ENCODE measurements at places on chromosomes 6 and 20. TPM values are rescaled to one million over a fixed set of nuclear protein-coding genes. Genes with fewer than 3 reads are reported as not detected.

GRCh38 chr6:85685713-85686112 is 43.0 kb upstream of the SYNCRIP start:
- no peak for DNase-seq
- H3K27me3 ChIP-seq, result peaks cover 3% of the 10 kb centered on the region
- no peaks in the 10 kb centered on the region for H3K36me3 ChIP-seq
- no peak overlapping the region for H3K27ac ChIP-seq
- no peak overlapping the region for H3K4me3 ChIP-seq
- no peaks in the 10 kb centered on the region for H3K4me1 ChIP-seq

GRCh38 chr6:42260972-42261371 is 43.3 kb upstream of the MRPS10 start:
- H3K4me3 ChIP-seq, result no peak overlapping the region
- H3K27me3 ChIP-seq, result no peaks in the 10 kb centered on the region
- H3K4me1 ChIP-seq, result no peaks in the 10 kb centered on the region
- no peak overlapping the region for H3K27ac ChIP-seq

DNA sequence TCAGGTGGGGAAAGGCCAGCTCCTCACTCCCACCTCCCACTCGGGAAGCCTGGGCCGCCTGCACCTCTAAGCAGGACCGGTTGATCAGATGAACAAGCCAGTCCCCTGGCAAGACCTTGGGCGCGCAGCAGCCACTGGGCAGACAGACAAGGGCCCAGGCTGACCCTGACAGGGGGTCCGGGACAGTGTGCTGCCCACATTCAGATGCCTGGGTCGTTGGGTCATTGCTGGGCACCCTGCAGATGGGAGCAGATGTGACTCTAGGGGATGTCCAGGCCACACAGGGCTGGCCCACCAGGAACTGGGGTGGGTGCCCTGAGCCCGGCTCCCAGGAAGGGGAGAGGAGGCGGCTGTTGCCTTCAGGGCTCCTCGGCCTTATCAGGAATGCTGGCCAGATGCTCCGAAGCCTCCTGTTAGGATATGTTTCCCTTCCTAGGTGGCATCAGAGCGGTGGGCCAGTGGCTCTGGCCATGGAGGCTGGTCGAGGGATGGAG is 17.3 kb upstream of the FRMD1 start:
- no peaks in the 10 kb centered on the region for H3K4me1 ChIP-seq
- no peaks in the 10 kb centered on the region for H3K36me3 ChIP-seq
- DNase-seq, result no peak
- H3K4me3 ChIP-seq, result no peak overlapping the region
- no peak overlapping the region for H3K27ac ChIP-seq

DNA sequence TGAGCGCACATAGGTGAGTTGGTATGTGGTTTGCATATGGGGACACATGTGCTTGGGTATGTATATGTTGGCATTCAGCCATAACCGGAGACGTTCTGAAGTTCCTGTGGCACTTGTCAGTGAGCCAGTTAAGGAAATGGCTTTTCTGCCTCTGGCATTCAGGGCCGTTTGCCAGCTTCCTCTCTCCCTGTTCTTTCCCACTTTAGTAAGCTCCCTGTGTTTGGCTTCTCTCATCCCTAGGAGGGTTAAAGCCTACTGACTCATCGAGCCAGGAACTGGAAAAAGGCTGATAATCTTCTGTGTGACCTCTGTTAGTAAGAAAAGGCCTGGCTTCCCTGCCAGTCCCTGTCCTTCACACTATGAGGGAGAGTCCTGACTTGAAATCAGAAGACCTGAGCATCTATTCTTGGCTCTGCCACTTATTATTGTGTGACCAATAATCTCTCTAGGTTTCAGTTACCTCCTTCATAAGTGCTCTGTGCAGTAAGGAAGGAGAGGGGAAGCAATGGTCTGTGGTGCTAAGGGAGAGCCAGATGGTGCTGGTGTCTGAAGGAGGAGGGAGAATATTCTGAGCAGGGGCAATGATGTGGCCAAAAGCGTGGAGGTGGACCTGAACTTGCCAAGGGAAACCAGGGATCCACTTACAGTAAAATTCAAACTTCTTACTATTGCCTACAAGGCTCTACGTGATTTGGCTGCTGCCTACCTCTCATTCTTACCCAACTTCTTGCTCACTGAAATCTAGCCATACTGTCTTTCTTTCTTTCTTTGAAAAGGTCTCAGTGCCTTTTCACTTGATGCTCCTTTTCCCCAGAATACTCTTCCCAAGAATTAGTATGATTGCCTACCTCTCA is 31.4 kb downstream of the ACSS2 start:
- H3K4me3 ChIP-seq, result no peak overlapping the region
- no peaks in the 10 kb centered on the region for H3K4me1 ChIP-seq
- no peaks in the 10 kb centered on the region for H3K36me3 ChIP-seq
- no peak for DNase-seq
- H3K27me3 ChIP-seq, result no peaks in the 10 kb centered on the region
- no peak overlapping the region for H3K27ac ChIP-seq

GRCh38 chr20:4966826-4967751 is 34.2 kb downstream of the SLC23A2 start:
- no peaks in the 10 kb centered on the region for H3K27me3 ChIP-seq
- DNase-seq, result no peak
- H3K4me1 ChIP-seq, result peaks cover 6% of the 10 kb centered on the region
- H3K4me3 ChIP-seq, result no peak overlapping the region
- H3K36me3 ChIP-seq, result no peaks in the 10 kb centered on the region
- no peak overlapping the region for H3K27ac ChIP-seq

GRCh38 chr6:19039287-19039686 is 652.1 kb downstream of the RNF144B start:
- no peak overlapping the region for H3K4me3 ChIP-seq
- no peak for DNase-seq
- no peaks in the 10 kb centered on the region for H3K4me1 ChIP-seq
- H3K27me3 ChIP-seq, result no peaks in the 10 kb centered on the region
- no peaks in the 10 kb centered on the region for H3K36me3 ChIP-seq

GRCh38 chr6:157832250-157832967 is 9.4 kb downstream of the SNX9 start:
- H3K4me1 ChIP-seq, result peaks cover 16% of the 10 kb centered on the region
- no peak overlapping the region for H3K27ac ChIP-seq
- H3K27me3 ChIP-seq, result no peaks in the 10 kb centered on the region
- no peak for DNase-seq

DNA sequence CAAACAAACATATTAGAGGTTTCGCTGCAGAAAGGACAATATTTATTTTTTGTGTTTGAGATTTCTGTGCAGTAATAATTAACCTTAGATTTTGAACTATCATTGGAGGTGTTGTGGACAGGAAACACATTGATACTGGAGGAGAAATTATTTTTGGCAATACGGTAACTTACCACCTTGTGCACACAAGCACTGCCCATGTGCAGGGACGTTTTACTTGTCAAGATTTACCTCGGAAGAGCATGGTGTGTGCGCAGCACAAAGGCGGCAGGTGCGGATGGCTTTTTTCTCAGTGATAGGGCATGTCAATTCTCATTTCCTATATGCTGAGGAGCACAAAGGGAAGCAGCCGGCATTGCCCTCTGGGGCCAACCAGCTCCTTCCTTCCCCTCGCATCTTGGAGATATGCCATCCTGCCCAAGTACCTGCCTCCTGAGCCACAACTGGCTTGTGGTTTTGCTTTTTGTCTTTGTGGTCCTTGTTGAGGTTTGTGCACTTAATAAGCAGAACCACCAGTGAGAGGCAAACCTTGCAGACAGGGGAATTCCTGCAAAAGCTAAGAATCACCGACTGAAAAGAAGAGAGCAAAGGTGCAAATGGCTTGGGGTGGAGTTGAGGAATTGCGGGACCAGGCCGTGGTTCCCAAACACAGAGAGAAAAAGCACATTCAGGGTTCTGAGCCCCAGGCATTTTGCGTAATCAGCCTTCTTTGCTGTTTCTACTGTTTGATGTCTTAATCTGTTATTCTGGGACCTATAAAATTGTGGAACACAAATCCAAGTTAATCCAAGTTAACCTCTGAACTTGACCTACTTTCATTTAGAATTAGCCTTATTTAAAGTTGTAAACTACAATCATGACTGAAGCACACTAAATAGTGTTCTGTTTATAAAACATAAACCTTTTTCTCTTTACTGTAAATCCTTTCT is 21.9 kb downstream of the SAMD5 start:
- DNase-seq, result no peak
- no peaks in the 10 kb centered on the region for H3K36me3 ChIP-seq
- H3K27ac ChIP-seq, result no peak overlapping the region
- no peak overlapping the region for H3K4me3 ChIP-seq
- H3K27me3 ChIP-seq, result peaks cover 5% of the 10 kb centered on the region
- H3K4me1 ChIP-seq, result peaks cover 5% of the 10 kb centered on the region

- no peak for DNase-seq
- H3K36me3 ChIP-seq, result no peaks in the 10 kb centered on the region
- no peak overlapping the region for H3K4me3 ChIP-seq
- H3K27ac ChIP-seq, result no peak overlapping the region
- H3K4me1 ChIP-seq, result no peaks in the 10 kb centered on the region
These were observed 43.2 kb downstream of the PFDN4 start for GRCh38 chr20:54251096-54251495.

DNA sequence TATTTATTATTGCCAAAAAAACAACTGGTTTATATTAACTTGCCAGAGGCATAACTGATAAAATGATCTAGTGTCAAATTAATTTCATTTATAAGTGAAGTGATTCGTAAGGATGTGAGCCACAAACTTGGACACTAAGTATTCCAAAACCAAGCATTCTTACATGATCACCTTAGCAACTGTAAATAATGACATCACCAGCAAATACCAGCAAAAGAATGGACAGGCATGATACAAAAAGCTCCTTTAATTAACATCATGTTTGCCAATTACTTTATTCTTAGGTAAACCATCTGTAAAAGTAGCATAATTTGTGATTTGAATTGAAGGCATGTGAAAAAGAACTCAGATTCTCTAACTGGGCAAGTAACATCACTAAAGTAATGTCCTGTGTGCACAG is 17.2 kb upstream of the FNDC1 start:
- peaks cover 4% of the 10 kb centered on the region for H3K27me3 ChIP-seq
- H3K4me1 ChIP-seq, result no peaks in the 10 kb centered on the region
- no peaks in the 10 kb centered on the region for H3K36me3 ChIP-seq

GRCh38 chr6:154314084-154314483 is 42.5 kb downstream of the IPCEF1 start:
- no peak overlapping the region for H3K4me3 ChIP-seq
- H3K27me3 ChIP-seq, result no peaks in the 10 kb centered on the region
- H3K27ac ChIP-seq, result no peak overlapping the region
- no peaks in the 10 kb centered on the region for H3K36me3 ChIP-seq

DNA sequence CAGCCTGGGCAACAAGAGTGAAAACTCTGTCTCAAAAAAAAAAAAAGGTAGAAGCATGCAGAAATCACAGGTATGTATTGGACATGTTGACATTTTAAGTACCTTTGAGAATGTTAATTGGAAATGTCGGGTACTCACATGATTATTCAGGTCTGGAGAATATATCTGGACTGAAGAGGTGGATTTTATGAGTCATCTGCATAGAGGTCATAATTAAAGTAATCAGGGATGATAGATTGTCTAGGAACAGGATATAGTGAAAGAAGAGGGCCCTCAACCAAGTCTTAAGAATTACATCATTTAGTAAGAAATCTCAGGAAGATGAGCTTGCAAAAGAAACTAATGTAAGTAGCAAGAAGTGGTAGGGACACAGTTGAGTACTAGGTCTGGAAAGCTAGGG is 212.5 kb downstream of the UTRN start:
- H3K36me3 ChIP-seq, result peaks cover 13% of the 10 kb centered on the region
- no peak for DNase-seq
- no peak overlapping the region for H3K4me3 ChIP-seq
- H3K27ac ChIP-seq, result no peak overlapping the region
- no peaks in the 10 kb centered on the region for H3K27me3 ChIP-seq
- H3K4me1 ChIP-seq, result no peaks in the 10 kb centered on the region

DNA sequence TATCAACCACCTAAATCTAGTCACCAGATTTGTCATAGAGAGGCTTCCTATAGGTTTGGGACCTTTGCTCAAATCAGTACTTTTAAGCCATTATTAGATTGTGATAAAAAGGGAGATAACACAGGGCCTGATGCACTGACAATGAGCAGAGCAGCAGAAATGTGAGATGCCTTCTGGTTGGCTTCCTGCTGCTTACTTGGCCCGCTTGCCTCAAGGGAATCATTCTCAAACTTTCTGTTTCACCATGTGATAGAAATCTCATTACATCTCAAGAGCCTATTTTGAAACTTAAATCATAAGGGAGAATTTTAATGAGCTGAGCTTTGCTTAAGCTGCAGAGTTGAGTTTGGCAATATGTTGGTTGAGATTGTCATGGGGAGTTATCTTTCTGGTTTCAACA is 606.0 kb downstream of the DHX35 start:
- no peaks in the 10 kb centered on the region for H3K27me3 ChIP-seq
- no peaks in the 10 kb centered on the region for H3K36me3 ChIP-seq
- no peaks in the 10 kb centered on the region for H3K4me1 ChIP-seq
- no peak overlapping the region for H3K27ac ChIP-seq

DNA sequence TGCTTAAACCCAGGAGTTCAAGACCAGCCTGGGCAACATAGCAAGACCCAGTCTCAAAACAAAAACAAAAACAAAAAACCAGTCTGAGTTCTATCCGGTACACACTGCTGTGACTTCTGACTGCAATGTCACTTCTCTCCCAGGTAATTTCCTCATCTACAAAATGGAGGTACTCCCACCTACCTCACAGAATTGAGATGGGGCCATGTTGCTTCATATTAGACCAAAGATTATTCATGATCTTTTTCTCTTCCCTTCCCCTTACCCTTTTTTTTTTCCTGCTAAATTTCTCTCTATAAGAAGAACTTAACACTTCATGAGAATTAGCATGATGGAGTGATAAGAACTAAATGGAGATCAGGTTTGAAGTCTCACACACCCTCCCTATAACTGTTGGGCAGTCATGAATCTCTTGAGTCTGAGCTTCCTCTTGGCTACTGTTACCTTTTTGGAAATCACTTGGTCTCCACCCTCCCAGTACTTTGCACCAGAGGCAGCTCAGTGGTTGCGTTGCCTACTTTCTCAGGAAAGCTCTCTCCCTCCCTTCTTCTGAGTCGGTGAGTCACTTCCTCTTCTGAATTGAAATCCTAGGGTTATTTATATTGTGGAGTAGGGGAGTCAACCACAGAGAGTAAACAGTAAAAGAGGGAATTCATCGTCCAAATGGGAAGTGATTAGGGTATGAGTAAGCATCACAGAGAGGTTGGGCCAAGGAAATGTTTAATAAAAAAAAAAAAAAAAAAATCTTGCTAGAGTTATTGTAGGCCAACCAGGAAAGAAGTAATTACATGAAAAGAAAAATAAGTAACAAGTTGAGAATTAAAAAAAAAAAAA is 59.9 kb upstream of the MAP7 start:
- no peaks in the 10 kb centered on the region for H3K4me1 ChIP-seq
- H3K36me3 ChIP-seq, result no peaks in the 10 kb centered on the region
- no peaks in the 10 kb centered on the region for H3K27me3 ChIP-seq
- H3K4me3 ChIP-seq, result no peak overlapping the region
- DNase-seq, result no peak

Gene TRIM31
- total RNA-seq, result not detected

Gene GGTLC1
- total RNA-seq, result not detected

Gene CST4
- not detected for total RNA-seq

Gene SLC17A4
- total RNA-seq, result not detected

Gene PLN
- not detected for total RNA-seq

Gene PROKR2
- total RNA-seq, result not detected

Gene GLP1R
- 0.07 TPM for total RNA-seq

Gene SNAP25
- not detected for total RNA-seq

Gene BANF2
- not detected for total RNA-seq

Gene GRIK2
- total RNA-seq, result 0.15 TPM
